NCI-H446 treated with DMSO at 0.1 percent for 48 hours (cell line): ENCODE measurements at places on chromosomes 16 and 17.

DNA sequence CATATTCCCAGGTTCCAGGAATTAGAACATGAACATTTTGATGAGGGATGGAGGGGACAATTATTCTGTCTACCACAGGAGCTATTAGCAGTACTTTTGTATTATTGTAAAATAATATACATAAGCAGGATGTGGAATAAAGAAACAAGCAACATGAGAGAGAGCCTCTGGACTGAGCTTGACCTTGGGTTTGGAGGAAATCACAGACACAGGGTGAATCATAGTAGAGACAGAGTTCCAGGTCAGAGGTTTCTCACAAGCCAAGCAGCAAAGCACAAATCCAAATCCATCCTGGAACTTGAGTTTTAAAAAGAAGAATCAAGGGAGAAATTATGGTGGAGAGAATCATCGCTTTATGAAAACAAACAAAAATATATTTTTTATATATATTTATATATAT, 5.1 kb downstream of the KRT31 start:
- no peak for DNase-seq

DNA sequence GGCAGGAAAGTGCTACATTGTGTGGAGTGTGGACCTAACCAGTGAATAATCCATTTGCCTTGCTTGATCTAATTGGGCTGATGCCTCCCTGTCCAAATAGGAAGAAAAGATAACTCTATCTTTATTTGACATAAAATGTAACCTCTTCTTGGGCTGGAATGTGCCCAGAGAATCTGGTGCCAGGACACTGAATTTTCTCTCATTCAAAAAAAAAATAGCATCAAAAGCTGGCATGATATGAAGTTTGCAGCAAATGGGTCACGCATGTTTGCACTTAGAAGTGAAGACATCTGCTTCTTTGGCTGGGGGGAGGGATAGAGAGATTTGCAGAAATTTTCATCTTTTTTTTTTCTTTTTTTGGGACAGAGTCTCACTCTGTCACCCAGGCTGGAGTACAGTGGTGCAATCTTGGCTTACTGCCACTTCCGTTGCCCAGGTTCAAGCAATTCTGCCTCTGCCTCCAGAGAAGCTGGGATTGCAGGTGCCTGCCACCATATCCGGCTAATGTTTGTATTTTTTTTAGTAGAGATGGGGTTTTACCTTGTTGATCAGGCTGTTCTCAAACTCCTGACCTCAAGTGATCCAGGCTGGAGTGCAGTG, 478.2 kb upstream of the EEF2KMT start:
- DNase-seq, result no peak

GRCh38 chr16:16029431-16030011, 80.1 kb downstream of the ABCC1 start:
- no peak for DNase-seq

- DNase-seq, result no peak
Observed at GRCh38 chr17:17769869-17770631, 66.7 kb downstream of the SREBF1 start.

DNA sequence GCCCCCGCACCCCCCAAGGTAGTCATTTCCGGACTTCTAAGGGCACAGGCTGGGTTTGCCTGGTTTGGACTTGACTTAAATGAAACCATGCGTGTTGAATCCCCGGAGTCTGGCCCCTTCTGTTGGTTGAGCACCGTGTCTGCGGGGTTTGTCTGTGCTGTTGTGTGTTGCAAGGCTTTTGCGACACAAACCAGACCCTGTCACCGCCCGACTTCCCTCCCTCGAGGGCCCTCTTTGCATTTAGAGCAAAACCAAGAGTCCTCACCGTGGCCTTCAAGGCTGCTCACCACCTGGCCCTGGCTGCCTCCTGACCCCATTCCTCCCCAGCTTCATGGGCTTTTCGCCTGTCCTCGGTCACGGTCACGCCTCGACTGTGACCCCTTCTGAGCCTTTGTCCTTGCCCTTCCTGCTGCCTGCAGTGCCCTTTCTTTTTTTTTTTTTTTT, 7.4 kb downstream of the CRISPLD2 start:
- DNase-seq, result no peak

DNA sequence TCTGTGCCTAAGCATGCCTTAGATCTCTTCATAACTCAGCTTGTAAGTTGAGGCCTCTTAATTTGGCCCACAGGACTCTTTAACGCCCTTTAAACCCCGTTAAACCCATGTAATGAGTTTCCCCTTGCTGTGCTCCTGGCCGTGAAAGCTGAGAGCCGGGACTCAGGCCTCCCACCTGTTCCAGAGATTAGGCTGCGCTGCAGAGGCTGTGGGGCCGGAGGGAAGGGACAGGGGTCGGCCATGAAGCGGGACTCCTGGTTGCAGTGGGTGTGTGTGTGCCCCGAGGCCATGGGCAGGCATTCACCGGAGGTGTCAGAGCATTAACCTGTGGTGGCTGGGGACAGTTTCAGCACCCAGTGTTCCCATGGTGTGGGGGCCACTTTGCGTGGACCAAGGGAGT, 150.8 kb upstream of the IRX3 start:
- no peak for DNase-seq

DNA sequence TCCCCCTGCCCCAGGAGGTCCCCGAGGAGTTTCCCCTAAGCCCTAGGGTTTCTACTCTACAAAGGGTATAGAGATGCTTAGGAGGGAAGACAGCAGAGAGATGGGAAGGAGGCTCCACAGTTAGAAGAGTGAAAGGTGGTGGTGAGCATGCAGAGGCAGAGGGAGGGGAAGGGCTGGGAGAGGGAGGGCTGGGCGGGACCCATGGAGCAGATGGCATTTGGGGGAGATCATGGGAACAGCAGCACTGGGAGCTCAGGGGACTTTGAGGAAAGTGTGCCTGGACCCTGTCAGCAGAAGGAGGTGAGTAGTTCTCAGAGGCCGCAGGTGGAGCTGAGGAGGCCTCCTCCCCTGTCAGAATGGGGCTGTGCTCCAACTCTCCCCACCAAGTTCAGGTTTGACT, 650 bp upstream of the OTOP3 start:
- no peak for DNase-seq

- no peak for DNase-seq
Observed at GRCh38 chr16:76235025-76235424, 42.2 kb upstream of the CNTNAP4 start.

GRCh38 chr16:30762991-30763725, 1.0 kb downstream of the RNF40 start:
- DNase-seq, result no peak

DNA sequence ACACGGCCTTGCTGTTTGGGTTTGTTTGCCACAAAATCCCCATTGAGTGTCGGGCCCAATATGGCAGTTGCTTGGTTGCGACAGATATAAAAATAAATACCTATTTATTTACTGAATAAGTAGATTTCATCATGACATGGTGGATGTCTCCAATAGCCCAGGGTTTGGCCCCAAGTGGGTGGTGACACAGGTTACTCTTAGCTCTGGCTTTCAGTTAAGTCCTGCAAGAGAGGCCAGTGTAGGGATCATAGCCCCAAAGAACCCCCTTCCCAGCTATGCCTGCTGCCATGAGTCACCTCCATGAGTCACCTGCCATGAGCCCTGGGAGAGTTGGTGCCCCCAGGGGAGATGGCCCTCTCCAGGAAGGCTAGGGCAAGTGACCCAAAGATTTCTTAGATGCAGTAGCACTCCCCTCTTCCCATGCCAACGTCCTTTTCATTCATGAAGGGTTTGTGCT, 78.7 kb upstream of the LGALS9 start:
- DNase-seq, result no peak

DNA sequence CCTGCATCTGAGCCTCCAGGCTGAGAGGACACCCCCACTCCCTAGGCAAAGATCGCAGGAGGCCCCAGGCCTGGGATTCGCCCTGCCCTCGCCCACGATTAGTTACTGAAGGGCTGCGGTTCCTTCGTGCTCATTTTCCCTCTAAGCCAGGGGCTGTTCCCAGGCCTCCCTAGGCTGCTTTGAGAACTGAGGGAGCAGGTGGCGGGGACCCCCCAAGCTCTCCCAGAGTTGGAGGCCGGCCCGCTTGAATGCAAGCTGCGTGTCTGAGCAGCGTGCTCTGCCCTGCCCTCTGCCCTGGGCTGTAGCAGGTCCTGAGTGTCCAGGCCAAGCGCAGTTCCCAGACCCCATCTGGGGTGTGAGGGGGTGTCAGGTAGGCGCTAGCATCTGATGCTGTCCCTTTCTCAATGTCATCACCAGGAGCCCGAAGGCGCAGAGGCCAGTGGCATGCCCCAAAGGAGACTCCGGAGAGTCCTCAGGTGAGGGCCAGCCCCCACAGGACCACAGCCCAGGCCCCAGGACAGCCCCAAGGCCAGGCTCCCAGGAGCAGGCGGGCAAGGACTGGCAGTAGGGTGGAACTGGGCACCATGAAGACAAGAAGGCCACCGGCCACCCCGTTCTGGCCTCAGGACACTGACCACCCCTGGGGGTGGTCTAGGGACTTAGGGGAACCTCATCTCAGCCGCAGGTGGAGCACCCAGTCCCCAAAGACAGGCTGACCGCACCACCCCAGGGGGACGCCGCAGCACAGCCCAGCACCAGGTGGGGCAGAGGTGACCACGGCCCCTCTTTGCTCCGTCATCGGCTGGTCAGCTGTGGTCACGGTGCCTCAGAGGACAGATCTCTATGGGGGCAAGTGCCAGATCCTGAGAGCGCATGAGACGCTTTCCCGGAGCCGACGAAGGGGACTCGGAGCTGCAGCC, 14.6 kb downstream of the ENDOV start:
- DNase-seq, result no peak

DNA sequence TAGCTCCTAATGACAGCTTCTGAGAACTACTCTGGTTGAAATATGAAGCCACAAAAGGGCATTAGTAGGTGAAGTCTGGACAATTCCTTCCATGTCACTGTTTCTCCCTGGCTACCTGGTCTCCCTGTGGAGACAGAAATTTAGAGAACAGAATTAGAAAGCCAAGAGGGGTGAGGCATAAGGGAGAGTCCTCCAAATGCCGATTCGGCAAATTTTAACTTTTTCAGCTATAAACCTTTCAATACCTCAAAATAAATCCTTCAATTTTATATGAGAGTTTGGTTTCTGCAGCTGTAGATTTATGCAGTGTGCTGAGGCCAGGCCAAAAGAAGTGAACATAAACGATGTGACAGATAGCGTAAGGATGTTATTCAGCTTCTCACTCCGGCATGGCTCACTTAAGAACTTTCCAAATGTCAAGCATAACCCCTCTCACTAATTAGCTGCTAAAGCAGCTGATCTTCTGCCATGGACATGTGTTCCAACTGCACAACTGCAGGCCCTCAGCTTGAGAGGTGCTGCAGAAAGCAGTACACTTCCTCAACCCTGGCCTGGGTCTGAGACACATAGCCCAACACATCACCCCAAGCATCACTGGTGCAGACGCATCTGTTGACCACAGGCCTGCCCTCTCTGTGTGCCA, 247.9 kb upstream of the SOX9 start:
- DNase-seq, result no peak

DNA sequence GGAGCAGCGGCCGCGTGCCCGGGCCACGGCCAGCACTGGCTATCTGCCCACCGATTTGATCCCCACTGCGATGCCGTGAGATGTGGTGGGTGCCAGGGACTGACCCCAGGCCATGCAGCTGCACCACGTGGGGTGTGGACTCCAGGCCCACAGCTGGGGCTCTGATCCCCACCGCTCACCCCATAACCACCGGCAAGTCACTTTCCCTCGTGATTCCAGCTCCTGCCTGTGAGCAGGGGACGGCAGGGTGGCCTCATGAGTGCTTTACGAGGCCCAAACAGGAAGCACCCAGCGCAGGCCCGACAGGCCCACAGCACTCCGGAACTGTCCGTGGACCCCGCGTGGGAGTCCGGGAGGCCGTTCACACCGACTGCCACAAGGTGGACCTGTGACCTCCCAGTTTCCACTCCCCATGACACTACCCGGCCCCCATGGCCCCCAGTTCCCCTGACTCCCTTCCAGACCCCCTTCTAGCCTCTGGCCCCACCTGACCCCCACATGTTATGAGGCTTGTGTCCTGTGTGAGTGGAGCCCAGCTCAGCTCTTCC, 616 bp downstream of the PTX4 start:
- DNase-seq, result no peak

GRCh38 chr16:2467528-2468232, 3.4 kb upstream of the NTN3 start:
- peak; percentile 52 for DNase-seq
